Esophagus squamous epithelium (tissue), 5 donors: ENCODE measurements at places on chromosomes 7 and 10. TPM values are rescaled to one million over a fixed set of nuclear protein-coding genes. Genes with fewer than 3 reads are reported as not detected.

NOLC1 gene
- 83.5 TPM for total RNA-seq

METTL2B gene
- 26.6 TPM for total RNA-seq

DCLRE1A gene
- total RNA-seq = 4.0 TPM

HYAL4 gene
- total RNA-seq = 3.0 TPM
